ENCODE measurements at places on chromosomes 12 and 14.

- DNase-seq = no peak
Measured at GRCh38 chr14:32940711-32941667, 2.3 kb downstream of the NPAS3 start.

GRCh38 chr12:26133521-26133920 lies 8.7 kb upstream of the BHLHE41 start:
- no peak for DNase-seq

DNA sequence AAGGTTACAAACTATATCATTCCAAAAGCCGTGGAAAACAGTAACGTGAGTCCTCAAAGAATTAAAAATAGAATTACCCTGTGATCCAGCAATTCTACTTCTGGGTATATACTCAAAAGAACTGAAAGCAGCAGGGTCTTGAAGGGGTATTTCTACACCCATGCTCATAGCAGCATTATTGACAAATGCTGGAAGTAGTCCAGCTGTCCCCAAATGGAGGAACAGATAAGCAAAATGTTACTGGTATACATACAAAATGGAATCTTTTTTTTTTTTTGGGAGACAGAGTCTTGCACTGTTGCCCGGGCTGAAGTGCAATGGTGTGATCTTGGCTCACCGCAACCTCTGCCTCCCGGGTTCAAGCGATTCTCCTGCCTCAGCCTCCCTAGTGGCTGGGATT lies 32.9 kb downstream of the ADIPOR2 start:
- DNase-seq = no peak

DNA sequence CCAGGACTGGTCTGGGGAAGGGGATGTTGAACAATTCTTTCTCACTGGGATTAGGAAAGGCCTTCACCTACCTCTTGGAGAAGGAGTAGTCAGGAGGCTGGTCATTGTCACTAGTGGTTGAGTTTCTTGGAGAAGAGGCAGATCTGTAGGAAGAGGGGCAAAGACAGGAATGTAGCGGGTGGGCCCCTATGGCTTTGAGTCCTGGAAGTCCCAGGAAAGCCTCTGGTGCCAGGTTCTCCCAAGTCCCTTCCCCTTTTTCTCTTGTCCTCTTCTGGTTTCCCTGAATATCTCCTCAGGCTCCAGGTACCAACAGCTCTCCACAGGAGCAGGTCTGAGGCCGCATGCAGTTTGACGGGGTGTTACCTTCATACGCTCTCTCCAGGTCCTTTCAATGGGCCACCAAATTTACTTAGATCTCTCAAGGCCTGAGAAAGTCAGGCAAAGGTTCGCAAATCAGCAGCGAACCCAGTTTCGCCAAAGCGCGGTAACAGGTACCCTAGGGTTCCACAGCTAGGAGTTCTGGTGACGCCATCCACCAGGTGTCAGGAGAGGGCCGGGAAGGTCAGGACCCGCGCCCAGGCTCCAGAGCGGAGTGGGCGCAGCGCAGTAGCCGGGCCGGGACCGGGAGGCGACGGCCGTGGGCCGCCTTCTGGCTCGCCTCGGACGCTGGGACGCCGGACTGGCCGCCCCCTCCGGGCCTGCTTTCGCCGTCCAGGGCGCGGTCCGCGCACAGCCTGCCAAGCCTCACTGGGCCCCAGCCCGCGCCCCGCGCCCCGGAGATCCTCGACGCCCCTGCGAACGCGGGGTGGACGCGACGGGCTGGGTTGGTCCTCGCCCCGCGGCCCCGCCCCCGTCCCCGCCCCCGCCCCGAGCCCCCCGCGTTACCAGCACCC lies 795 bp downstream of the SMAGP start:
- DNase-seq = peak; percentile 45

Measured in GM10248 (cell line).